ENCODE measurements at places on chromosomes 5 and 9.
A peak's percentile ranks its signal among the peaks of the same experiment; 100 is the strongest.

GRCh38 chr5:102971676-102972293, 148.2 kb downstream of the GIN1 start:
- no peak for DNase-seq

DNA sequence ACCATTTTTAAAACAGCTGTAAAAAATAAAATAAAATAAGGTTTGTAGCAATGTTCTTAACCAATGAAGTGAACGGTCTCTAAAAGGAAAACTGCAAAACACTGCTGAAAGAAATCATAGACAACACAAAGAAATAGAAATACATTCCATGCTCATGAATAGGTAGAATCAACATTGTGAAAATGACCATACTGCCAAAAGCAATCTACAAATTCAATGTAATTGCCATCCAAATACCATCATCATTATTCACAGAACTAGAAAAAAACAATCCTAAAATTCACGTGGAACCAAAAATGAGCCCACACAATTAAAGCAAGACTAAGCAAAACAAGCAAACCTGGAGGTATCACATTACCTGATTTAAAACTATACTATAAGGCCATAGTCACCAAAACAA, 67.6 kb upstream of the RGMB start:
- DNase-seq, result no peak

DNA sequence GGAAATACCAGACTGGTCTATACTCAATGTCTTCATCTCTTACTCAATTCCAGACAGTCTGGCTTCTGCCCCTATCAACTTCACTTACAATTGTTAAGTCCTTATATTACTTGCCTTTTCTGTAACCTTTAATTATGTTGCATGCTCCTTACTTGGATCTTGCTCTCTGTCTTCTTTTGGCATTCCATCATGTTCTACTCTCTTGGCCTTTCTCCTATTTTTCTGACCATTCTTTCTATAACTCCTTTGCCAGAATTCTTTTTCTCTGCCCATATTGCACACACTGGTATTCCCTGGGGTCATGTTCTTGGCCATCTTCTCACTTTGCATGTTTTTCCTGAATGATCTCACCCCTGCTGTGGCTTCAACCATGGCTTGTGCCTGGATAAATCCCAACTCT, 209.8 kb upstream of the ZNF462 start:
- DNase-seq, result no peak

GRCh38 chr5:143309661-143310431, 93.6 kb downstream of the NR3C1 start:
- DNase-seq, result no peak

- no peak for DNase-seq
These were observed 59.8 kb upstream of the GOLPH3 start for GRCh38 chr5:32233696-32234447.

DNA sequence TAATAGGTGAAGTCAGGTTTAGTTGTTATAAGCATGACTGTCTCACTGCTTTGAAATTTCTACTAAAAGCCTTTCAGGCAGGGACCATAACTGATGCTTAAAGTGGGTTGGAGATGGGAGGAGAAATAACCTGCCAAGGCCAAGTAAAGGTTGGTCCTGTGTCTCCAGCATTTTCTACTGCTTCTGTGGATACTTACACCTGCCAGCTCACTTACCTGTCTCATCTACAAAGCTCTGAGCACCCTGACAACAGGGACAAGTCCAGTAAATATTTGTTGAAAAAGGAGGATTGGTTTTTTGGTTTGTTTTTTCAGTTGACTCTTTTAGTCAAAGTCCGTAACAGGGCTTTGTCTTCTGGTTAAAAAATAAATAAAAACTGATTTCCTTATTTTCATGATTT, 38.6 kb downstream of the GRAMD2B start:
- no peak for DNase-seq

- DNase-seq, result no peak
These were observed 61.2 kb upstream of the MAP1B start for GRCh38 chr5:72046106-72046505.

GRCh38 chr5:113150221-113150620, 173.6 kb downstream of the DCP2 start:
- DNase-seq, result no peak

GRCh38 chr5:132265336-132266030, 8.0 kb downstream of the PDLIM4 start:
- no peak for DNase-seq

GRCh38 chr5:133713209-133713608, 100.9 kb upstream of the FSTL4 start:
- no peak for DNase-seq

DNA sequence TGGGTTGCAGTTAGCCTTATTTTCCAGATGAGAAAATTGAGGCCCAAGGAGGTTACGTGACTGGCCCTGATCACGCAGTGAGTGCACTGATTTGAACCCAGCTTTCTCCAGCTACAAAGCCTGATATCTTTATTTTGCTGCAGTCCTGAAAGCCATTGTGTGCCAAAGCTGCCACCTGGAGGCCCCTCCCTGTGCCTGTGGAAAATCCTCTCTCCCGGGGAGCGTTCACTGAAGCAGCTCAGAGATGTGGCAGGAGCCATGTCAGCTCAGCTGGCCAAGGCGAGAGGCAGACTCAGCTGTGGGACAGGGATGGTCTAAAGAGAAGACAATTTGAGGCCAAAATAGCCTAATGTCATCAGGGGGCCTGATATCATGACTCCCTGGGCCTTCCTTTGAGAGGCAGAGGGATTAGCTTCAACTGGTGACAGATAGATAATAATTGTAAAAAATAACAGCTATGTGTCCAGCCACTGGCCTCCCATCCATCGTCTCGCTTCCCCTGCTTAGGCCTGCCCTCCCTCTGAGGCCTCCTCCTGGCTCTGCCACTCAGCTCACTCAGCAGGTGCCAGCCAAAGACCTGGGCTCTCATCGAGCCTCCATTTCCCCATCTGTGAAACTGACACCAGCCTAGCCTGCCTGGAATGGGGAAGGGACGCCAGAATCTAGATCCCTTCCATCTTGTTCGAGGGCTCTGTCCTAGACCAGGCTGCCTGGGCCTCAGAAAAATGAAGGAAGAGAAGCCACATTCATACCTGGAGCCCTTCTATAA, 74.3 kb upstream of the GGTA1 start:
- DNase-seq, result no peak

DNA sequence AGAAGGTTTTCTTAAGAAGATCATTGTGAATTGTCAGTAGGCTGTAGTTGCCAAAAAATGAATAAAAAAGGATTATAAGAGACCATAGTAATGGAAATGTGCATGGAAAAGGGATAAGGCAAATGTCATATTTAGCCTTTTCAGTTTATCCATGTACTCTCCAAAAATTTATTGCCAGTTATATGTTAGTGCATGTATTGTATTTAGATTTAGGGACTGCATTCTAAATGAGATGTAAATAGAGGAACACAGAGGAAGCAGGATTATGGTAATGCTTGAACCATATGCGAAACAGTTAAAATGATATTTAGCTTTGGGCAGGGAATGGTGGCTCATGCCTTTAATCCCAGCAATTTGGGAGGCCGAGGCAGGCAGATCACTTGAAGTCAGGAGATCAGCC, 33.0 kb downstream of the DDX46 start:
- no peak for DNase-seq

DNA sequence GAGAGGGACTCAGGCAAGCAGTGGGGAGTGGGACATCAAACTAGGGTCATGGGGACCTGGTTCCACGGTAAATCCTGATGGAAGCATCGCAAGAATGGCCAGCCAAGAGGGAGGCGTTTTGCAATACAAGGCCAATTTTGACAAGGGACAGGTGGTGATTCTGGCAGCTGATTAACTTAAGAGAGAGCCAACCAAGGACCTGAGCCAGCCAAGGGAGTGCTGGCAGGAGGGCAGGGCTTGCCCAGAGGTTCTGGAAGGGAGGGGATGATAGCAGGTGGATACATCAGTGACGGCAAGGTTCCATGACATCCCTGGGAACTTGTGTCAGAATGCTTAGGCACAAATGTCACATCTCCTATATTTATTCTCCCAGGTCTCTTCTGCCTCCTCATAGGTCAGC, 32.8 kb upstream of the PUM3 start:
- DNase-seq, result no peak

DNA sequence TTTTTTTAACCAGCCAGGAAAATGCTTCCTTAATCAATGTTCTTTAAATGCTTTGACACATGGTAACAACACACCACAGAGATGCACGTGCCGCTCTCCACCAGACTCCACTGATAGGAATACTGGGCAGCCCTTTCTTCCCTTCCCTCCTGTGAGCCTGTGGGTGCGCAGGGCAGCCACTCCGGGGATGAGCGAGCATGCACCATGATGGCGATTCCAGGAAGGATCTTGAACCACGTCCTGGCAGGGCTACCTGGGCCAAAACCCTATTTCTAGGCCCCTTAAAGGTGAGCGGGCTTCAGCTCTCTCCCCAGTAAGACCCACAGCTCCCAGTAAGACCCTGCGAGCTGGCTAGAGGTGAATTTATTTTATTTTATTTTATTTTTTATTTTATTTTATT, 128.2 kb downstream of the MVB12B start:
- no peak for DNase-seq

DNA sequence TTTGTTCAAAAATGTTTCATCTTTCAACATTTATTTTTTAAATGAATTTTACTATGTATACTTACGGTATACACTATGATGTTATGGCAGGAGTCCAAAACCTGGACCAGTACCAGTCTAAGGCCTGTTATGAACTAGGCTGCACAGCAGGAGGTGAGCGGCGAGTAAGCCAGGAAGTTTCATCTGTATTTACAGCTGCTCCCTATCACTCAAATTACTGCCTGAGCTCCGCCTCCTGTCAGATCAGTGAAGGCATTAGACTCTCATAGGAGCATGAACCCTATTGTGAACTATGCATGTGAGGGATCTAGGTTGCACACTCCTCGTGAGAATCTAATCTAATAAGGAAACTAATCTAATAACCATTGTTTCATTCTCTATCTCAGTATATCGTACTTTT, 715.5 kb upstream of the PTPRD start:
- no peak for DNase-seq

- no peak for DNase-seq
These were observed at the start of gene KIF12 for GRCh38 chr9:114098936-114099668. KIF12 (minus strand) TSS chr9:114099292; CDS start chr9:114099276, 16 bp downstream.

DNA sequence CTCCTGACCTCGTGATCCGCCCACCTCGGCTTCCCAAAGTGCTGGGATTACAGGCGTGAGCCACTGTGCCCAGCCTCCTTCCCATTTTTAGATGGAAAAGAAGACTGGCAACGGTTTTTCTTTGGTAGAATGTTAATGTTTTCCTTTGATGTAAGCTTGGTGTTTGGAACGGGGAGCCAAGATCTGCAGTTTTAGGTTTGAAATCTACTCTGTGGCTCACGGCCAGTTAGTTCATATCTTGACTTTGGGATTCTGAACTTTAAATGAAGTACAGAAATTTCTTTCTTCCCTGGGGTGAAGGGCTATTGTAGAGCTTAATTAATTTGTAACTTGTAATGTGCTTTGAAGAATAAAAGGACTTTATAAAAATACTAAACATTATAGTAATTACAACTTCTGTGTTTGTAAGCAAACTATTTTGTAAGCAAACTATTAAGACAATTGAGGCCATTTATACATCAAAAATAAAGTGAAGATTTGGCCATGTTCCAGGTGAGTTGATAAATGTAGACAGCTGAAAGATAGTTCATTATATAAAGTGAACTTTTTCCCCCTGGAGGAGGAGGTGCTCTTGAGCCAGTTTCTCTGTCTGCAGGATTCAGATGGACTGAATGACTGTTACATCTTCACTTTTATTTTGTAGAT, 117.1 kb upstream of the TUT7 start:
- no peak for DNase-seq

DNA sequence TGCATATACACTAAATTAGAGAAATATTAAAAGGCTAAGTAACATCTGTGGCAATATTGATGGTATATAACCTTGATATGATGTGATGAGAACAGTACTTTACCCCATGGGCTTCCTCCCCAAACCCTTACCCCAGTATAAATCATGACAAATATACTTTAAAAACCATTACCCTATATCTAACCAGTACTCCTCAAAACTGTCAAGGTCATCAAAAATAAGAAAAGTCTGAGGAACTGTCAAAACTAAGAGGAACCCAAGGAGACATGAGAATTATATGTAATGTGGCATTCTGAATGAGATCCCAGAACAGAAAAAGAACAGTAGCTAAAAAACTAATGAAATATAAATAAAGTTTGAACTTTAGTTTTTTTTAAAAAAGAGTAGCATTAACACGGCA, 7.3 kb upstream of the IFNB1 start:
- DNase-seq, result no peak

DNA sequence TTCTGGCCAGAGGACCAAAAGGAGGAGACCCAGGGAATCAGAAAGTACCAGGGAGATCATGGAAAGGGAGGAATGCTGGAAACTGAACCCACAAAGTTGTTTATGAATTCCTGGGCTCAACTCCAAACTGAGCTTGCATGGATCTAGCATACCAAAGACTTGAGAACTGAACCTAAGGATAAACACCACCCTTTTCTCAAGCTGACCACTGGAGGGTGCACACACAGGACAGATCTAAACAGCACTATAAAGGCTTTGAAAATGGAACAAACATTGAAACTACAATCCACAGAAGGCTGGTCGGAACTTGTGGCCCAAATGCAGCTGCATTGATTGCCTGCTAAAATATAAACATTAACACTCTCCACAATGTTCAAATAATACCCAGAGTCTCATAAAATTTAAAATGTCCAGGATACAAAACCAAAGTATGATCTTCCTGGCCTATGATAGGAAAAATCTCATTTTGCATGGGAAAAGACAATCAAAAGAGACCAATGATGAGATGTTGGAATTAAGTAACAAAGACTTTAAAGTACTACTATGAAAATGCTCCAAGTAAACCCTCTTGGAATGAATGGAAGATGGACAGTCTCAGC, 15.6 kb upstream of the IRF1 start:
- peak; percentile 7 for DNase-seq

DNA sequence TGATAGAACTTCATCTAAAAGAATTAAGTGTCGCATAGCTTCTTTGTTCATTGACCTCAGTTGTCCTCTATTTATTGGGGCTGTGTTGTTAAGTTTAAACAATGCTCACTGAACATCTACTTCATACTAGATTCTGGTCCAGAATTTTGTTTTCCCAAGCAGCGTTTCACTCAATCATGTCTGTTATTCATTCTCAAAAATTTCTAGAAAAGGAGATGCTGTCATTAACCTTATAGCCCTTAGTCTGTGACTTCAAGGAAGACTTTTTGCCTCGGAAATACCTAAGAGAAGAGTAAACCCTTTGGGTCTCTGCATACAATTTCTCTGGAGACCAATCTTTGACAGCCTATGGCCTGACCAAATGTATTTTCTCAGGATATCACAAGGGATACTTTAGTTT, 171.7 kb downstream of the FGF1 start:
- DNase-seq, result no peak

GRCh38 chr9:123609844-123610243, 253.8 kb downstream of the CRB2 start:
- DNase-seq, result no peak

DNA sequence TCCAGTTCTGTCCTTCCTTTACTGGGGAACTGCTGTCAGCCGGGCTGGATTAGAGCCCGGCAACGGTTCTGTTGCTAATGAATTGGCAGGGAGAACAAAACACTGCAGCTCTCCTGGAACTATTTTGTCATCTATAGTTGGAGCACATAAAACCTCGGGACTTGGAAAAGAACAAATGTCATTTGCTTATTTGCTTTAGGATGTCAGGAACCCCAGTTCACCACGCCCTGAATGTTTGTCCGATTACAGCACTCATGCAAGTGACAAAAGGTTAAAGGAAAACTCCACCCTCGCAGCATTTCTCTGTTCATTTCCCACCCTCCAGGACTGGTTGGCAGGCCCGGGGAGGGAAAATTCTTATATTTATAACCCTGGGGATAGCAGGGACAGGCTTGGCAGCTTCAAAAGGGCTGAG, 66.4 kb upstream of the PLPP1 start:
- no peak for DNase-seq
